Non-pigmented ciliary epithelial cell (primary cell): ENCODE measurements at places on chromosomes 4 and X.

DNA sequence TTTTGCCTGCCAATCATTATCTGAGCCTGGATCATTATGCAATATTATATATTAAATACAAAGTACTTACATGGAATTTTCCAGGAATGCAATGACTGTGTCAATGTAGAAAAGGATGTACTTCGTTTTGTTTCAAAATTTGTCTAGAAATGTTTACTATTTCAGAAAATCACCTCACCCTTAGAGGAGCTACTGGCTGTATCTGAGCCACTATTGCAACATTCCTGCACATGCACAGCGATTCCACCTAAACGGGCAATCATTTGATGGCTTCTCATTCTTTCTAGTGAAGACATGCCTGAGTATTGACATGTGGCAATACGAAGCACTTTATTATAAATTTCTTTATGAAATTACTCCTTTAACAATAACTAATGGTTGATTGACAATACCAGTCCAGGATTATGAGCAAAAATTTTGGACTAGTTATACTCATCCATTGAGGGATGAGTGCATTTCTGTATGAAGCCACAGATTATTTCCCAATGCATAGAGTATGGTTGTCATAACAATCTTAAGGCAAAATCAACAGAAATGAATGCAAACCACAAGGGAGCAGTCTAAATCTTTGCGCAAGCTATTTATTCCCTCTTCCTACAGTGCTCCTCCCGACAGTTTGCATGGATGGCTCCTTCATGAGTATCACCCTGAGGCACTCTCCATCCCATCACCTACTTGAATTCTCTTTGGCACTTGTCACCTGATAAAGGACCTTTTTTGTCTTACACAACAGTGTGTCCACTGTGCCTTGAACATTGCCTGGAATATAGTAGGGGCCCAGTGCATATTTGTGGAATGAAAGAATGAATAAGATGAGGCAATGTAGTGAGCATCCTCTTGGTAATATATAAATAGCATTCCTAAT, 35.8 kb upstream of the MMAA start:
- DNase-seq = no peak

- DNase-seq = peak; percentile 4
Observed at GRCh38 chr4:28675582-28675981, 1814.9 kb downstream of the STIM2 start.

- DNase-seq = no peak
Observed at GRCh38 chrX:17046478-17047097, 100.1 kb downstream of the REPS2 start.

DNA sequence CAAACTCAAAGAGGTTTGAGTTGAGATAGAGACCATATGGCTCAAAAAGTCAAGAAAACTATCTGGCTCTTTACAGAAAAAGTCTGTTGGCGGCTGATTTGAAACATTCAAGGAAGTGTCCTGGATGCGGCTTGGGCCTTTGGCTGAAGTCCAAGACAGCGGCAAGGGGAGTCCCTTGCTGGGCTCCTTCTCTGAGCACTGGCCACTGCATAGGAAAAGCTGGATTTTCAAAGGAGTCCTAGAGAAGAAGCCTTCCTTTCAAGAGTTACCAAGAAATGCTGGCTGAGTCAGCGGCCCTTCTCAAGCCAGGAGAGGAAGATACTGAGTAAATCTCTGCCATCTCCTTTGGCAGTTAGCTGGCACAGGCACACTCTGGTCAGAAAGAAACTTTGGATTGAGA, 12.1 kb downstream of the APLN start:
- DNase-seq = no peak

DNA sequence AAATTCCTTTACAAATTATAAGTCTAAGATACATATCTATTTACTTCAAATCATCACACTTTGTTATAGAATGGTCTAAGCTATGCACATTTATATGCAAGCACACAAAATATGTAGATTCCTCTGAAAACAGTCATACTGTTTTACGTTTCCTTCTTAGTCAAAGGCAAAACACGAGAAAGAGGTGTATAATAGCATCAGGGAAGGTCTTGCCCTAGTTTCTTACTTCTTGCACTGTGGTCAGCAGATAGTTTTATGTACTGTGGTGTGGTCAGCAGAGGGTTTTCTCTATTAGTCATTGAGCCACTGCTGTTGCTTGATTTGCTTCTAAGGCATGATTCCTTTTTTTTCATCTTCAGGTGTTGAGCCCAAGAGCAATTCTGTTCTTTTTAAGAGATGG, 117.7 kb downstream of the ADAM29 start:
- DNase-seq = peak; percentile 68

GRCh38 chr4:148055844-148056243, 324.0 kb downstream of the ARHGAP10 start:
- DNase-seq = no peak

GRCh38 chr4:78953769-78954666, 14.8 kb upstream of the PAQR3 start:
- no peak for DNase-seq

GRCh38 chr4:3250438-3250955, 1.5 kb downstream of the MSANTD1 start:
- no peak for DNase-seq

DNA sequence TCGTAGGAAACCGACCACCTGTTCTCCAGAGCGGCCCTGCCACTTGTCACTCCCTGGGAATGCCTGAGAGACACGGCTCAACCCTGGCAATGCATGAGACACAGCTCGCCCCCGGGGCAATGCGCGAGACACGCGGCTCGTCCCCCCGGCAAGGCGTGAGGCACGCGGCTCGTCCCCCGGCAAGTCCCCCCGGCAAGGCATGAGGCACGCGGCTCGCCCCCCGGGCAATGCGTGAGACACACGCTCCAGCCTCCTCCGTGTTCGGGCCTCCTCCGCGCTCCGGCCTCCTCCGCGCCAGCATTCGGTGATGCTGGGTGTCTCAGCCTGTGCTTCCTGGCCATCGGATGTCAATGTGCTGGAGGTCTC, 27.5 kb upstream of the CPLX1 start:
- no peak for DNase-seq

GRCh38 chr4:41542526-41543275, 4.7 kb downstream of the LIMCH1 start:
- no peak for DNase-seq

DNA sequence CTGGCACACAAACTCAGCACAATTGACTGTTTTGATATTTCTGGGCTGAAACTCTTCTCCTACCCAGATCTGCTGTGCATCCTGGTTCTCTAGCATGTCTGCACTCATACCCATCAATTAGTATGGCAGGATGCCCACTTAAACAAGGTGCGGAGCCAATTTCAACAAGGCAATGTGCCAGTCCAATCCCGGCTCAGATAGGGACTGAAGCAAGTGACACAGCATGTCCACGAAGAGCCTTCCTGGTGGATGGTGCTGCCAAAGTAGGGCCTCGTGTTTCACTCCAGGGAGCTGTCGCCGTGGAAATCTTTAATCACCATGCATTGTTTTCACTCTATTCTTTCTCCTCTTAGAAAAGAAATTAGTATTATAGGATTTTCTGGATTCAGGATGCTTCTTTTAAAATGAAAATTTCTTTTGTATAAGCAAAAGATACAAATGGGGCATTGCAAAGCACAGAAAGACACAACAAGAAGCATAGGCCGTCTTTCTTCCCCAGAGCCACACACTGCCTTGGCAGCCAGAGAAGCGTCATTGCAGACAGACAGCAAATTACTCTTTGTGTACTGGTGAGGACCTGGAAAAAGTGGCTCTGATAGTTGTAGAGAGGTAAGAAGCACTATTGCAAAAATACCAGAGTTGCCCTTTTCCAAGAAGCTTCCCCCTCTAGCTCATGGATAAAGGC, 40.6 kb upstream of the LSM6 start:
- DNase-seq = no peak

GRCh38 chr4:105594099-105595010, 41.9 kb downstream of the ARHGEF38 start:
- no peak for DNase-seq

DNA sequence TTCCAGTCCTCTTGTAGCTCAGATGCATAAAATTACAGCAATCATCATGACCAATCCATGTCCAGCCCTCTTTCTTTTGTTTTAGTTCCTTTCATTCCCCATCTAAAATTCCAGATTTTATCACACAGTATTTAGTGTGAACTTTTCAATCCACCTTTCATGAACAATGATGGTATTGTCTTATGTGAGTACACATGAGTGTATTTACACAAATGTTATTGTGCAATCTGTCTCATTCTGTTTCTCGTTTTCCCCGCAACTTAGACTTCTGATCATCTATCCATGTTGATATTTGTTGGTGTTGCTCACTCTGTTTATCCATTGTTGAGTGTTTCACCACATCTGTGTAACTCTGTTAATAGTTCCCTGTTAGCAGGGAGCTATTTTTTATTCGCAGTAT, 9.4 kb upstream of the RASGEF1B start:
- DNase-seq = no peak
